ENCODE measurements at places on chromosomes 12 and 14. TPM values are rescaled to one million over a fixed set of nuclear protein-coding genes. Genes with fewer than 3 reads are reported as not detected.

The TAC3 gene
- total RNA-seq = not detected

The HRK gene
- under 0.01 TPM for total RNA-seq

The GPRC5D gene
- total RNA-seq = 0.25 TPM

The SLC17A8 gene
- total RNA-seq = not detected

The ANGEL1 gene
- 5.0 TPM for total RNA-seq

The KCNMB4 gene
- total RNA-seq = 0.26 TPM

The DPPA3 gene
- not detected for total RNA-seq

The CMAS gene
- total RNA-seq = 18.6 TPM

The TSPAN8 gene
- total RNA-seq = 200 TPM

The TTC6 gene
- not detected for total RNA-seq

The TROAP gene
- total RNA-seq = 10.6 TPM

The MUCL1 gene
- total RNA-seq = not detected

The BDKRB2 gene
- 0.75 TPM for total RNA-seq

The RBP5 gene
- total RNA-seq = not detected

The KRT74 gene
- not detected for total RNA-seq

The TRHDE gene
- total RNA-seq = not detected

The CD163L1 gene
- total RNA-seq = 3.6 TPM

The IL31 gene
- total RNA-seq = not detected

The LRR1 gene
- 21.1 TPM for total RNA-seq

The CPNE6 gene
- not detected for total RNA-seq

The MYF5 gene
- total RNA-seq = not detected

The KRT82 gene
- not detected for total RNA-seq

The SMCO2 gene
- total RNA-seq = 0.13 TPM

All from aortic smooth muscle cell (primary cell).